Small intestine (tissue), 16 donors: ENCODE measurements at places on chromosomes 13 and 19.

DNA sequence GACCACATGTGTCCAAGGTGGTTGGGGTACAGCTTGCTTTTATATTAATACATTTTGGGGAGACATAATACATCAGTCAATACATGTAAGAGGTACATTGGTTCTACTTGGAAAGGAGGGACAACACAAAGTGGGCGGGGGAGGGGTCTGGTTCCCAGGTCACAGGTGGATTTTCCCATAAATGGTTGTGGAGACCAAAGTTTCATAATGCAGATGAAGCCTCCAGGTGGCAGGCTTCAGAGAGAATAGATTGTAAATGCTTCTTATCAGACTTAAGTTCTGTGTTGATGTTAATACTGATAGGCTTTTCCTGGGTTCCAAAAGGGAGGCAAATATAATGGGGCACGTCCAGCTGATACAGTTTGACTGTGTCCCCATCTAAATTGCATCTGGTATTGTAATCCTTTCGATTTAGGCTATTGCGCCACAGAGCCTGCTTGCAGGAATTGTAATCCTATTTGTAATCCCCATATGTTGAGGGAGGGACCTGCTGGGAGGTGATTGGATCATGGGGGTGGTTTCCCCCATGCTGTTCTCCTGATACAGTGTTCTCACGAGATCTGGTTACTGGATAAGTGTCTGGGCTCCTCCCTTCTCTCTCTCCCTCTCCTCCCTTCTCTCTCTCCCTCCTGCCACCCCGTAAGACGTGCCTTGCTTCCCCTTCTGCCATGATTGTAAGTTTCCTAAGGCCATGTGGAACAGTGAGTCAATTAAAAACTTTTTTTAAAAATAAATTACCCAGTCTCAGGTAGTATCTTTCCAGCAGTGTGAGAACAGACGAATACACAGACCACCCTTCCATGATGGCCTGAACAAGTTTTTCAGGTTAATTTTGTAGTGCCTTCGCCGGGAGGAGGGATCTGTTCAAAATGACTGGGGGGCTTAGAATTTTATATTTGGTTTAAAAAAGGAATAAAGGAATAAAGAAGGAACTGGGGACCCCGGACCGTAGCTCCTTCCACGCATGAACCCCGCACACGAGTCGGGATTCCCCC lies 44.9 kb downstream of the ZNF823 start:
- peak; percentile 21 for DNase-seq

DNA sequence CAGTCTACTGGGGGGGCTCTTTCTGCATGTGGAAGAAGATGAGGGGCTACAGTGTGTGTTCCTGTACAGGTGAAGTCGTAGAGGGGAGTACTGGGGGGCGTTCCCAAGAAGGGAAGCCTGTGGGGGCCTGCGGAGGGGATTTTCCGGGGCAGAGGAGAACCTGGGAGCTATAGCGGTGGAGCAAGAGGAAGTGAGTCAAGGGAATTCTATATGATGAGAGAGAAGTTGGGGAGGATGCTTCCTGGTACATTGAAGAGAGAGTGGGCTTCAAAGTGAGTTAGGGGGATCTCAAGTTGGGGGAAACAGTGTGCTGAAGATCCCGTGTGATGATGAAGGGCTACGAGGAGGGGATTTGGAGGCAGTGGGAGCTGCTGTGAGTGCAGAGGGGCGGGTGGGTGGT lies 1.9 kb upstream of the CACNG8 start:
- DNase-seq: no peak

- DNase-seq: no peak
These were observed 56.2 kb downstream of the COLGALT1 start for GRCh38 chr19:17611462-17612244.

DNA sequence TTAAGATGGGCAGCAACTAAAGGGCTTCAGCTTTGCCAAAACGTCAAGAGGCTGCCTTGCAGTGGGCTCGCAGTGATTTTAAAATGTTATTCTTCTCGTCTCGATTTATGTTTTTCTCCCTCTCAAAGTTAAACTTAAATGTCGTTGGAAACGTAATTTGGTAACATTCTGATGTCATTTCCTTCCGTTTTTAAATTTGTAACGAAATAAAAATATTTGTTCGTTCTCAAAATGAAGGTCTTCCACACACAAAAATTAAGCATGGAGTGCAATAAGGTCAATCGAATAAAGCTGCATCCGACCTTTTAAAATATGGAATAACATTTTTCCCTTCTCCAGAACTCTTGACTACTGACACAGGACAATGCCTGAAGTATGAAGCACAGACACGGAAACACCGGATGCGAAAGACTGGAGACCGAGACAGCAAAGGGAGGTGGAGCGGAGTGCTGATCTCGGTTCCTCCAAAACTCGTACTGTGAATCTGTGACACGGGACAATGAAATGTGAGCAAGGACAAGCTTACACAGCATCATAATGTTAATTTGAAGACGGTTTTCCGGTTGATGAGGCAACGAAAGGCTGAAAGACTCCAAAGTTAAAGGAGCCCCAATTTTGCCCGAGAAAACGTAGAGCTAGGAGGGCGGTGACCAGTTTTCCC lies 850 bp downstream of the MTMR6 start:
- peak; percentile 52 for DNase-seq

GRCh38 chr13:49419276-49419675 lies 24.6 kb downstream of the CAB39L start:
- no peak for DNase-seq

DNA sequence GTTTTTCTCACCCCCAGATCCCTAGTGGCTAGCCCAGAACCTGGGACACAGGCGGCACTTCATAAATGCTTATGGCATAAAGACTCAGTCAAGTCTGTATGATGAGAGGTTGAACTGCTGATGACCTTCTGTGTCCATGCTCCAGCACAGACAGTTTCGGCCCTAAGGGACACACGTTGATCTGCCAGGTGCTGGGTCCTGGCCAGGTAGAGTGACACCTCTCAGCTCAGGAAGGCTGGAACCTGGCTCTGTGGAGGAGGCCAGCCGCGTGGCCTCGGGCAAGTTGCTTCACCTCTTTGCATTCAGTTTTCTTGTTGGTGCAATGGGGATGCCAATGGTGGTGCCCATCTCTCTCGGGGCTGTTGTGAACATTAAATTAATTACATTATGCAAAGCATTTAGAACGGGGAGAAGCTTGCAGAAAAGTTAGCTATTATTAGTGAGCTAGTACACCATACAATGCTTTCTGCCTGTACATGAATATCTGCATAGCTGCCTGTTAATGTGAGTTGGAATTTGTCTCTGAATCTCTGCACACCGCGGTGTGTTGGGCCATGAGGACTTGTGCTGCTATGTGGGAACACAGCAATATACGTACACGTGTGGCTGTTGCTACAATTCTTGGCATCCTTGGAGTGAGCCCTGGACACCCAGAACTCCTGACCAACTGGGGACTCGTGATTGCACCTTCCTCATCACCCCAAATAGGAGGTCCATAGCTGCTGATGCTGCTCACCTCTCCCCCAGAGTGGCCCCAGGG lies 8.4 kb downstream of the GADD45B start:
- DNase-seq: no peak

- DNase-seq: no peak
These were observed 730 bp upstream of the ABCC4 start for GRCh38 chr13:95301968-95302393.

DNA sequence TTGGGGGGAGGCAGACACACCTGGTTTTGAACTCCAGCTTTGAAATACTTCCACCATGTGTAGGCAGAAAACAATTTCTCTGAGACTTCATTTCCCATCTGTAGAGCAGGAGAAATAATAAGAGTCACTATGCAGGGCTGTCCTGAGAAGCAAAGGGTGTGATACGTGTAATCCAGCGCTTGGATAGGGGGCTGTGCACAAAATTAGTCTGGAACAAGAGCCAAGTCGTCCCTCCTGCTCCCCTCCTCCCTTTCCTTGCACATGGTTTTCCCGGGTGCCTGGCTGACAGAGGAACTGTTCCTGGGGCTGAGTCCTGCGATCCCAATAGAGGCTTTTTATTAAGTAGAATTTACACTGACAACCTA lies 29.6 kb upstream of the UBE2L5 start:
- no peak for DNase-seq

DNA sequence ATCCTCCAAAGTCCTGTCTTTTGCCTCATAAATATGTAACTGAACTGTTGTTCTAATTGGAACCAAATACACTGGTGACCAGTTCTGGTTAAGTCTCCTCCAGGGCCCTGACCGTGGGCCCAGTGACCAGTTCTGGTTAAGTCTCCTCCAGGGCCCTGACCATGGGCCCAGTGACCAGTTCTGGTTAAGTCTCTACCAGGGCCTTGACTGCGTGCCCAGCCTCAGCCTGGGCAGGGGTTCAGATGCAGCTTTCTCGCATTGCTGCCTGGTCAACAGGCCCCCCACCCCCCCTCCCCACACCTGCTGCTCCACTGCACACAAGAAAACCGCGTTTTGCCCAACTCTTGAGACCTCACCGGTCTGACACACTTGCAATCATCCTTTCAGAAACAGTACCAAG lies 3.8 kb upstream of the GRTP1 start:
- no peak for DNase-seq

- DNase-seq: no peak
These were observed 852 bp downstream of the KLK1 start for GRCh38 chr19:50822661-50823208.

DNA sequence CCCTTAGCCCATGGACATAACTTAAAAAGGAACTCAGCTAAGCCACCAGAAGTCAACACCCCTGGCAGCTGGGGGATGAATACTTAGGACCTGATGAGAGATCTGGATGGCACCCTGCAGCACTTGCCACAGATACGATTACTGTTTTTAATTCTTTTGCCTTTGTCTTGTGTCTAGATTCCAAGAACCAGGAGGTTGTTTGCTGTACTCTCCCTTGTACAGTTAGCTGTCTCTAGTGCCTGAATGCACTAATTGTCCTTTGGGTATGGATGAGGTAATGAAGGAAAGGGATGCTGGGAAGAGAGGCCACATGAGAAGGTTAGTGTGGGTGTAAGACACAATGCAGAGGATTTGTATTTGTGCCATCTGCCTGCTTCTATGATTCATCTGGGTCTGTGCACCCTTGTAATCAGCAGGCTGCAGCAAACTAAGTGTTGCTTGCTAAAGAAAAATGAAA lies 385.8 kb downstream of the KCNRG start:
- DNase-seq: no peak

DNA sequence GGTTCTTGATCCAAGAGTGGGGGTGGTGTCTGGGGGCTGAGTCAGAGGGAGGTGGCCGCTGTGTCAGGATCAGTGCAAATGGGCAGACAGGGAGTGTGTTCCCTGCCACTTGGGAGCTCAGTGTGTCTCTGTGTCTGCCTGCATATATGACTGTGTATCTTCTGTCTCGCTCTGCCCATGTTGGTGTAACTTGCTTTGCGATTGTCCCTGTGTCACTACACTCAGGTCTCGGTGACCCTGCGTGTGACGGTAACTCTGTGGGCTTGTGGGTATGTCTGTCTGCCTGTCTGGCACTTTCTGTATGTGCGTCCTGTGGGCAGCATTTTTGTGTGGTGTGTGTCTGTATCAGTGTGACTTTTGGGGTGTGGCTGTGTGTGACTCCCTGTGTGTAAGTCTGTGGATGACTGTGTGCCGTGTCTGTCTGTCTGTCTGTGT lies 8.2 kb upstream of the ERFL start:
- DNase-seq: no peak

- no peak for DNase-seq
These were observed 25.2 kb upstream of the UBL3 start for GRCh38 chr13:29875646-29876045.

GRCh38 chr13:73399347-73400216 lies 340.8 kb downstream of the KLF5 start:
- DNase-seq: peak; percentile 87

DNA sequence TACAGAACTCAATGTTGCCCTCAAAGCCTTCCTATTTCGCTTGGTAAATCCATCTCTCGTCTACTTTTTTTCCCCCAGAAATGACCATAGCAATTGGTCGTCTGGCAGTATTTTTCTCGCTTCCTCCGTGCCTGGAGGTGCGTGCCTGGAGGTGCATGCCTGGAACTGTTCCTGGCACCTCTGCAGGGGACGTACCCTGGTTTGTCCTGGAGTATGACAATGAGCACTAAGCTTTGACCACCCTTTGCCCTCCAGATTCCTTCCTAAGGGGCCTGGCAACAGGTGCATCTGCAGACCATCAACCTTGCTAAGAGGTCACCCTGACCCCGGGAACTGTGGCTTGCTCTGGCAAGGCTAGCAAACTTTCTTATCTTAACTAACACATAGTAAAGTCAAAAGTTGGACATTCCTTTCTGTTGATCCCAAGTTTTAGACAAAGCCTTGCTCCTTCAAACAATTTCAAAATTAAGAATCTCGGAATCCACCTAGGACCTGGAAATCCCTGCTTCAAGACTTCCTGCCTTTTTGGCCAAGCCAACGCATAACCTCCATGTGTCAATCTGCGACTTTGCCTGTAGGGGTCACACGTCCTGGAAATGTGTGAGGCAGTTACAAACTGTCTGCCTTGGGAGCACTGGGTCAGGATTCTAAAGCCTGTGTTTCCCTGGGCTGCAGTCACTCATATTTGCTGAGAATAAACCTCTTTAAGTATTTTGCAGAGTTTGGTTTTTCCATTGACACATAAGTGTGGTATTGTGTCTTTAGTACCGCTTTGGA lies 28.8 kb upstream of the TUBGCP3 start:
- peak; percentile 62 for DNase-seq

DNA sequence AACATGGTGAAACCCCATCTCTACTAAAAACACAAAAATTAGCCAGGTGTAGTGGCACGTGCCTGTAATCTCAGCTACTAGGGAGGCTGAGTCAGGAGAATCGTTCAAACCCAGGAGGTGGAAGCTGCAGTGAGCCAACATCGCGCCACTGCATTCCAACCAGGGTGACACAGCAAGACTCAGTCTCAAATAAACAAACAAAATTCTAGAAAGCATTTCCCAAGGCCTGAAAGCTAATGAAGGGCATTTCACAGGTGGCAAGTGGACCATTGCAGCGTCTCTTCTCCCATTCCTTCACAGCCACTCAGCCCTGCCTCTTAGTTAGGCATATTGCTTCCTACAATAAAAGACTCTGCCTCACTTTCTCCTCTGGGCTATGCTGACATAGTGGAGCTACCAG lies 13.5 kb upstream of the RXFP2 start:
- DNase-seq: no peak

GRCh38 chr13:107753291-107753690 lies 462.0 kb downstream of the LIG4 start:
- DNase-seq: no peak

DNA sequence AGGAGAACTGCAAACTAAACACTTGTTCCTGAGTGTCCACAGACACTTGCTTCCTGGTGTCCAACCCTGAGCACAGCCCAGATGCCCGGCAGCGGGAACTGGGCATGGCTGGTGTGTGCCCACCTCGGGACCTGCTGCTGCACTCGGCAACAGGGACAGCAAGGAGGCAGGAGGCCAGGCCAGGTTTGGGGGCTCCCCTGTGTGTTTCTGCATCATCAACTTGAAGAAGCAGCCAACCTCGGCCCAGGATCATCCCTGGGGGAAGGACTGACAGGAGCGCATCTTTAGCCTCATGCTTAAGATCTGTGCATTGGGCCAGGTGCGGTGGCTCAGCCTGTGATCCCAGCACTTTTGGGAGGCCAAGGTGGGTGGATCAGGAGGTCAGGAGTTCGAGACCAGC lies 35.1 kb upstream of the LDLR start:
- DNase-seq: no peak

DNA sequence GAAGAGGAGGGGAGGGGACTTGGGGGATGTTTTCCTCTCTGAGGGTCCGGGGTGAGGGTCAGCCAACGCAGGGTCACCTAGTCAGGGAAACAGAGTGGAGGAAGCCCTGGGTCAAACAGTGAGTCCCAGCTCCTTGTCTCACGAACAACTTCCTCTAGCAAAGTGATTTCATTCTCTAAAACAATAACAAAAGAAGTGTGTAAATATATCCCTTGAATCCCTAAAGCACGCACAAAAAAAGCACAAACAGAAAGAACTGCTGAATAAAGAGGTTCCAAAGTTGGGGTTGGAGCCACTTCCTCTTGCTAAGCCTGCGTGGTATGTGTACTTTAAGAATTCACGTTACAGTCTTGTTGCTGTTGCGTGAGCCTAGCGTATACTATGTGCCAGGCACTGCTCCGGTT lies 1.5 kb upstream of the C5AR2 start:
- DNase-seq: no peak
